ENCODE measurements at places on chromosomes 1 and 21.

- DNase-seq, result no peak
Measured at GRCh38 chr1:186629341-186629740, 50.9 kb downstream of the PTGS2 start.

GRCh38 chr1:224321706-224322105 is 8.3 kb downstream of the NVL start:
- no peak for DNase-seq

DNA sequence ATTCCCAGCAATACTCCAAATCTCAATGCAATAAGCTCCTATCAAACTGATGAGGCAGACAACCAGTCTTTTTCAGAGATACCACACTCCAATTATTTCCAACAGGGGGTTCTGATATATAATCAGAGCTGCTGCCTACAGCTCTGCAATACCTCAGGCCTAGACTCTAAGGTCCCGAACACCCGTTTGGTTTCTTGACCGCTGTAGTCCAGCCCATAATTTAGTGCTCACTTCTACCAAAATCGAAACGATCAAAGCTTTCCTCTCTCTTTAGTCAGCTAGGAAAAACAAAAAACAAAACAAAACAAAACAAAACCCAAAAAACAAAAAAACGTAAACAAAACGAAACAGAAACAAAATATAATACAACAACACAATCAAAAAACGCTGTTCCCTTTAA is 453.0 kb downstream of the NEGR1 start:
- no peak for DNase-seq

DNA sequence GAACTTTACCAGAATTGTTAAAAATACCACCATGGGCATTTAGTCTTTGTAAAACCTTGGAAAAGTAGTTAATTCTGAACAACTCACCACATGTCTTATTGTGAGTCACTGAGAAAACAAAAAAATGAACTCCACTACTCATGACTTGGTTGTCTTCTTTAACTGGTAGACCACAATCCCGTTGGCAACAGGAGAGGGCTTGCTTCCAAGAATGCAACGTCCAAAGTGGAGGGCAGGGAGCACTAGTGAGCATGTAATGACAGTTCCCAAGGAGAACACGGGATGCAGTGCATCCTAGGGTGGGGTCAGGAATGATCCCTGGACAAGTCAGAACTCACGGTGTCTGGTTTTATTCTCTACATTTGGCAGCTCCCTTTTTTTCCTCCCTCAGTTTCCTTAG is 15.2 kb upstream of the HMCN1 start:
- DNase-seq, result peak; percentile 85

- DNase-seq, result no peak
Measured at GRCh38 chr1:64493831-64494230, 23.9 kb downstream of the CACHD1 start.

DNA sequence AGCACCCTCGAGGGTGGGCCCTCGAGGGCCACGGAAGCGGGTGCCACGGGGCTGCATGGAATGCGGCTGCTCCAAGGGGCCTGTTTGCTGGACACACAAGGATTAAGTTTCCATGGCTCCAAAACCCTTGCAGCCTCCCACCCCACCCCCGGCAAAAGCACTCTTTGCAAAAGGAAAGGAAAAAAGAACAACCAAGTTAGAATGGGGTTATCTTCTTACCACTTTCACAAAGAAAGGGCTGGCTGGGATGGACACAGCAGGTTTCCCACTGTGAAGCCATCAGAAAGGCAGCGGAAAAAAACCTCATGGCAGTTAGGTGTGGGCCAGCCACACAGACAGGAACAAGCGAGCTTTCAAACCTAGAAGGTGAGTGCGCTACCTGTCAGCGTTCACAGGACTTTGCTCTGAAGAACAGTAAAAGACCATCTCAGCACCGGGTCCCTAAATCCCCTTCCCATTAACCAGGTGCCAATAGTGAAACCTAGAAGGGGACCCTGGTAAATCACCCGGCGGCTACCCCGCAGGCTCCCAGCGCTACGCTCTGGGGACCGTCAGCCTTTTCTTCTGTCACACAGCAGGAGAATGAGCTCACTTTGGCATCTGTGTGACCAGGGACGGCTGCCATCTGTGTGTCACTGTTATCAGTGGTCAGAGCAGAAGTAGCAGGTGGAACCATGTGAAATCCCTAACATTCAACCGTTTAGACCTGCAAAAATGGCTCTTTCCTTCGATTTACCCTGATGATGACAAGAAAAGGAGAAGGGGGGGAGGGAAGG is 93.0 kb downstream of the SIM2 start:
- DNase-seq, result no peak

DNA sequence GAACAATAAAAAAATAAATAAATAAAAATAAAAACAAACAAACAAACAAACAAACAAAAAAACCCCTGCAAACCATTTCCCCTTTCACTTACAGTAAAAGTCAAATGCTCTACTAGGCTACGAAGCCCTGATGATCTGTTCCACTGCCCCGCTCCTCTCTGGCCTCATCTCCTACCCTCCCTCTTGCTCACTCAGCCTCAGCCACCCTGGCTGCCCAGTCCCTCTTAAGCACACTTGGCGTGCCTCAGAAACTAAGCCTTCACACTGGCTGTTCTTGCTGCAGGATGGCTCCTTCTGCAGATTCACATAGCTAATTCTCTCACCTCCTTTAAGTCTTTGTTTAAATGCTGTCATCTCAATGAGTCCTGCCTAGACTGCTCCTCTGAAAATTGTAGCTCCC is 30.8 kb upstream of the UHMK1 start:
- no peak for DNase-seq

- DNase-seq, result no peak
Measured at GRCh38 chr21:38489729-38490128, 8.5 kb downstream of the ERG start.

DNA sequence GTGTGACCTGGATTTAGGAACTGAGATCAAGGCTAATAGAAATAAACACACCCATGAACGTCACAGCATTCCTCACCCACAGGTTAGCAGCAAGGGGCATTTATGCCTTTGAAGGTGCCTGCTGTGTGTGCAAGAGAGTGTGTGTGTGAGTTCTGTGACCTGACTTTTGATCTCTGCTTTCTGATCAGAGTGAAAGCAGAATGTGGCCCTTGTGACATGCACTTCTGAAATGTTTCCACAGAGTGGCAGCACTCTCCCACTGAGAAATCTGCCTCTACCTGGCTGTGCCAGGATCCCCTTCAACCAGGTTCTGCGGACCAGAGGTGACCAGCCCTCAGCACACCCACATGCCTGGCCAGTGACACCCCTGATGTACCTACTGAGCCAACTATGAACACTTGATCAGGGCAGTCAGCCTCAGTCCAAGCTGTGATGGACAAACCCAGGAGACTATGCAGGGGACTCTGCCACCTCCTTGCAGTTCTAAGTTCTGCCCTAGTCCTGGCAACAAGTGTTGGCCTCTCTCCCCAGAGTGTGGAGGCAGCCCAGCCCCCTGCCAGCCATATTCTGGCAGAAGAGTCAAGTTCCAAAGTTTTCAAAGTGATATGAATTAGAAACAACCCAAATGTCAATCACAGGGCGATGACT is 41.0 kb downstream of the RXRG start:
- DNase-seq, result peak; percentile 16

- peak; percentile 25 for DNase-seq
Measured at GRCh38 chr1:118928739-118929554, 59.2 kb downstream of the TBX15 start.

GRCh38 chr1:194512957-194513356 is 1326.5 kb upstream of the B3GALT2 start:
- DNase-seq, result no peak

- DNase-seq, result peak; percentile 15
Measured at GRCh38 chr1:55547405-55547804, 332.2 kb upstream of the USP24 start.

DNA sequence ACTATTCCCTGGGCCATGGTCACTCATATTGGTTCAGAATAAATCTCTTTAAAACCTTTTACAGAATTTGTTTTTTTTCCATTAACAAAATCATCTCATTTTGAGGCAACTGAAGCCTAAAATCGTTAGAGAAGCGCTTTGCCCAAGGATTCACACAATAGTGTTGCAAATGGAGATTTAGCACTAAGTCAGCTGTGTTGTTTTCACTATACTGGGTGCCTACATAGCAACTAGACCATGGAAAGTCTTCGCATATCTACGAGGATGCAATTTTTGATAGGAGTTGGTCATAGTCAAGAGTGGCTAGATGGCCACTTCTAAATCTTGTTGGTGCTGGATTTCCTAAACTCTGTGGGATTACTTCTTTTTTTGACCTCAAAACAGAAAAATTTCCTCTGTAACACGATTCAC is 530 bp upstream of the TIPRL start:
- no peak for DNase-seq

DNA sequence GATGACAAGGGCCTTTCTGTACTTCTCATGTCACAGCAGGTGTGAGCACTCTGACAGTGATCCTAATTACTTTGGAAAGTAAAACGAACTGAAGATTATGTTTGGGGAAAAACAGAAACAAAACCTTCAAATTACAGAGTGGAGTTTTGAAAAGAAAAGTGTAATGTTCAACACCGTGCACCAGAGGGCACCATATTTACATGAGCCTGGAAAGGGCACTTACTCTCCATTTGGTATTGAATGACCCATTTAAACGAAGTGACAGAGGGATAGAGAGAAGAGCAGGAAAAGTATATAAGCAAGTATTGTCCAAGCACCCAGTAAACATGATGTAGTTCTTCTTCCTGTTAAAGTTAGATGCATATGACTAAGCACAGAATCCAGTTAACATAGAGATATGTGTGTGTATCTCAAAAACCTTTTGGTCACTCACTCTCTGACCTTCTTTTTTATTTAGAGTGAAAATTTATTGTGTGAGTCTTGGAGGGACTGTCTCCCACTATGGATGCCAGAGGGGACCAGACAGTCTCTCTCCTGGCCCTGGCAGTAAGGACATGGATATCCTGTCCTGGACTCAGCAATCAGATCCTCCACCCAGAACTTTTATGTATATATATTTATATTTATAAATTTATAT is 3.8 kb upstream of the RGSL1 start:
- DNase-seq, result peak; percentile 41

DNA sequence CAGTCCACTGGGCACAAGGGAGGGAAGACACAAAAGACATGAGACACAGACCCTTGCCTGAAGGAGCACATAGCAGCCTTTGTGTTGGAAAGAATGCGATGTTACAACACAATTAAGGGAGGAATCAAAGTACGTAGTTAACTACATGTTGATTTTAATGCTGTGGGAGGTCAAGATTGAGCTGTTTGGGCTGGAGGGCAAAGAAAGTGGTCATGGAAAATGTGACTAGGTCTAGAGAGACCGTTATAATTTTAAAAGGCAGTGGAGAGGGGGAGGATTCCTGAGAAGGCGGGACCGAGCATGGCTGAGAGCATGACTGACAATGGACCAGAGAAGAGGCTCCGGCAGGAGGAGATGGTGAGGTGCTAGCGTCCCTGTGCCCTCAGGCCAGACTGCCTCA is 111.8 kb upstream of the ATP1A1 start:
- DNase-seq, result peak; percentile 3

GRCh38 chr21:42026082-42026435 is 15.9 kb upstream of the ZBTB21 start:
- no peak for DNase-seq

GRCh38 chr1:36876990-36877389 is 157.3 kb downstream of the GRIK3 start:
- no peak for DNase-seq

DNA sequence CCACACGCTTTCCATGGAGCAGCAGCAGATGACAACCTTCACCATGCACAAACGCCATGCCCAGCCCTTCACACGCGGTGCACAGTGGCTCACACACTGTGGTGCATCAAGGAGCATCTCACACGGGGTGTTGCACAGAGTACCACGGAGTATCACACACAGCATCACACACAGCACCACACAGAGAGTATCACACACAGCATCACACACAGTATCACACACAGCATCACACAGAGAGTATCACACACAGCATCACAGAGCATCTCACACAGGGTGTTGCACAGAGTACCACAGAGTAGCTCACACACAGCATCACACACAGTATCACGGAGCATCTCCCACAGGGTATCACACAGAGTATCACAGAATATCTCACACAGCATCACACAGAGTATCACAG is 122.2 kb upstream of the RAB4A start:
- no peak for DNase-seq

GRCh38 chr1:67937651-67938050 is 104.4 kb upstream of the GNG12 start:
- peak; percentile 69 for DNase-seq

DNA sequence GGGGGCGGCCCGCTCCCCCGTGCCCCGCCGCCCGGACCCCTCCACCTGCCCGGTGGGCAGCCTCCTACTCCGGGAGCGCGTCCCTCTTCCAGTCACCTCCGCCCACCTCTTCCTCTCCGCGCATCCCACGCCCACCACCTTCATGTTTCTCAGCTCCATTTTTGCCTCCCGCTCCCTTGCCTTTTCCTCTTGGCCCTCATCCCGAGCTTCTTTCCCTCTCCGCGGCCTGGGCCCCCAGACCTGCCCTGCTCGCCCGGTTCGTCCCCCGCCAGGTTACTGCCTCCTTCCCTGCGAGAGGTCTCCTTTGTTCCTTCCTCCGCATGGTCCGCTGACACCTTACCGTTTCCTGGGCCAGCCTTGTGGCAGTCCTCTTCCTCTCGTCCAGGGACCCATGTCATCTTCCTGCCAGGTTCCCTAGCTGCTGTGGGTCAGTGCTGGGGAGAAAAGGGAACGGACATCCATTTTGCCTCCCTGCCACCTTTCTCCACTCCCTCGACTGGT is 563 bp downstream of the QSOX1 start:
- no peak for DNase-seq

GRCh38 chr21:34553151-34553952 is 41.3 kb upstream of the KCNE1 start:
- DNase-seq, result peak; percentile 74

DNA sequence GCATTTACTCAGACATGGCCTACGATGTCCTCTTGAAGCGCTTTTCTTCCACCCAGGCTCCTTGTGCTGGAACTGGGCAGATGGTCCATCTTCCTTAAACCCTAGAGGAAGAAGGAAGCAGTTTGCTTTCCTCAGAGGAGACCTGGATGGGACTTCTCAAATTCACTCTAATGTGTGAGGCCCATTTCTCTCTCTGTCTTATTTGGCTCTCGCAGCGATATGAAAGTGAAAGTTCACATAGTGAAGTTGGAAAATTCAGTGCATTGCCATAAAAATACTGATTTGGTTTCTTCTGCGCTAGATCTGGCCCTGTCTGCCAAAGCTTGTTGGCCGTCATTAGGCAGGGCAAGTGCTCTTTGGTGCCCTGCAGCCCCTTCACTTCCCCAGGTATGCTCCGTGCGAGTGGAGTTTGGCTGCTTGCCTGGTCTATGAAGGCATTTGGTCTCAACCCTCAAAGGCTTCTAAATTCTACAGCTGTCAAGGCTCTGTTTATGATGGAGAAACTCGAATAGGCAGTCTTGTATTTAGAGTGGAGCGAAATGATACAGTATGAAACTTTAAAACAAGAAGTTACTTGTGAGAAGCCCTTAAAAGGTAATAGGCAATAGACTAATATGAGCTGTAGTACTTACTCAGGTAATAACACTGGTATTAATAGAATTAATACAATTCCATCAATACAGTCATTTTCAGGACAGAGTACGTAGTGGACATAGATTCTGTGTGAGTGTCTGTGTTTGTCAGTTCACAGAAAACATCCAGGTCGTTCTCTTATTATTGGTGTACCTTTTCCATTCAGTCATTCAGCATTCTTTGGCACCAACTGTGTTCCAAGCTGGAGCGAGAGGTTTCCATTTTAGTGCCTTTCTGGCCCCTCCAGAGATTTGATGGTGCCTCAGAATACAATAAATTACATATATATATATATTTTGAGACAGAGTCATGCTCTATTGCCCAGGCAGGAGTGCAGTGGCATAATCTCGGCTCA is 20.5 kb downstream of the SZRD1 start:
- DNase-seq, result peak; percentile 35

GRCh38 chr1:219299420-219299819 is 125.7 kb downstream of the LYPLAL1 start:
- no peak for DNase-seq

- no peak for DNase-seq
Measured at GRCh38 chr21:43926196-43926595, 61.2 kb downstream of the AGPAT3 start.

Measured in iris pigment epithelial cell (primary cell).